ENCODE measurements at places on chromosomes 11 and 22.

DNA sequence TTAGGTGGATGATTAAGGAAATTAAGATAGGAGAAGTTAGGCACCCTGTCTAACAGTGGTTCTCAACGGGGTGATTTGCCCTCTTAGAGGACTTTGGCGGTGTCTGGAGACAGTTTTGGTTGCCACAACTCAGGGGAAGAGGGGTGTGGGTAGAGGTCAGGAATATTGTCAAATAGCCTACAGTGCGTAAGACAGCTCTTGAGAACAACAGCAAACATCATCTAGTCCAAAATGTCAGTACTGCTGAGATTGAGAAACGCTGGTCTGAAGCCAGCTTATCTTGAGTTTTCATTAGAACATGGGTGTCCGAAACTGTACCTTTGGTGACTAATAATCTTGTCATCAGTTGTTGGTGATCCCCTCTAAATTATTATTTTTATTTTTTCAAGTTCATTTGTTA, 38.4 kb downstream of the CECR2 start:
- no peak for DNase-seq

- no peak for DNase-seq
Measured at GRCh38 chr11:1402355-1403077, 12.8 kb downstream of the BRSK2 start.

DNA sequence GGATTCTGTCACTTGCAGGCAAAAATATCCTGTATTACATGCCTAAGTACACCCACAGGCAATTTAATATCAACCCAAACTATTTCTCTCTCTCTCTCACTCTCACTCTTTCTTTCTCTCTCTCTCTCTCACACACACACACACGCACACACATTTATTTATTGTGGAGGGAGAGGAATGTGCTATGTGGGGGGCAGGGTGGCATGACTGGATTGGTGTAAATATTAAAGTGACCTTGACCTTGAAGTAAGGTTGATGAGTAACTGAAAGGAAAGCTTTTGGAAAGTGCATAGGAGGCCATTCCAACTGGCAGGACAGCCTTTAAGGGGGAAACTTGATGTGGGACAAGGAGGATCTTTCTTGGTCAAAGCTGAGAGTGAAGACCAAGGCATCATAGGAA, 589.7 kb upstream of the KIRREL3 start:
- no peak for DNase-seq

DNA sequence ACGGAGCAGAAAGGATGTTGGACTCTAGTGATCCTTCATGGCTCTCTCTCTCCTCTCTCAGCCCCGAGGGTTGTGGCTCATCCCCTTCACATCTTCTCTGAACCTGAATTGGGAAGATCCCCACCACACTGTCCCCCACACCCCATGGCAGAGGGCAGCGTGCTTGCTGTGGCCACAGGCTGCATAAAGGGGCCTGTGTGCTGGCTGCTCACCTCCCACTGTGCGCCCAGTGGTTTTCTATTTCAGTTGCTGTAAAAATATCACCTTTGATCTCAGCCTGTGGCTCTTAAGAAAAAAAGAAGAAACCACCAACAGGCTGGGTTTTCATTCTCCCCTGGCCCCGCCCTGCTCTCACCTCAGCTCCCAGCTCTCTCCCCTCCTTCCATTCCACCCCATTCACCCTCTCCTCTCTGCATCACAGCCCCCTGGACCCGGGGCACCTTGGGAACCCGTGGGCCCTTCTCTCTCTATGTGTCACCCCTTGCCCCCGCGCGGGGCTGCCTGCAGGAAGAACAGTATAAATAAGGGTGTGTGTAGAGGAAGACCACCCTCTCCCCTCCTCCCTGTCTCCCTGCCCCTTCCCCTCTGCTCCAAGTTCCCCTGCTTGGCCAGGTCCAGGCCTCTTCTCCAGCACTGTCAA, 25.8 kb upstream of the WNT11 start:
- no peak for DNase-seq

DNA sequence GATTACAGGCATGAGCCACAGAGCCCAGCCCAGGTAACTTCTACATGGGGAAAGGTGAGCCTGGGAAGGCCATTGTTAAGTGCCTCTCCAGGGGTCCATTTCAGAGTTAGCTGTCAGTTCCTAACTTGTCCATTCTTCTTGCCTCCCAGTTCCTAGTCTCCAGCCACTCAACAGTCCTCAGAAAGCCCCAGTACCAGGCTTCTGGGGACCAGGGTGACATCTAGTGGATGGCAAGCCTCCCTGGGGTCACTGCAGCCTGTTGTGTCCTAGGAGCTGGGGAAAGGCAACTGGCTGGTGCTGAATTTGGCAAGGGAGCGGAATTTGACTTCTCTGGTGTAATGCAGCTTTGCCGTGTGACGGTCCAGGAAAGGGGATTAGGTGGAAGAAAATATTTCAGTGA, 2.1 kb downstream of the LGALS12 start:
- no peak for DNase-seq

- DNase-seq, result no peak
Measured at GRCh38 chr11:34665077-34665835, 44.4 kb downstream of the EHF start.

GRCh38 chr11:66259225-66259624, 9.2 kb upstream of the RAB1B start:
- DNase-seq, result no peak

DNA sequence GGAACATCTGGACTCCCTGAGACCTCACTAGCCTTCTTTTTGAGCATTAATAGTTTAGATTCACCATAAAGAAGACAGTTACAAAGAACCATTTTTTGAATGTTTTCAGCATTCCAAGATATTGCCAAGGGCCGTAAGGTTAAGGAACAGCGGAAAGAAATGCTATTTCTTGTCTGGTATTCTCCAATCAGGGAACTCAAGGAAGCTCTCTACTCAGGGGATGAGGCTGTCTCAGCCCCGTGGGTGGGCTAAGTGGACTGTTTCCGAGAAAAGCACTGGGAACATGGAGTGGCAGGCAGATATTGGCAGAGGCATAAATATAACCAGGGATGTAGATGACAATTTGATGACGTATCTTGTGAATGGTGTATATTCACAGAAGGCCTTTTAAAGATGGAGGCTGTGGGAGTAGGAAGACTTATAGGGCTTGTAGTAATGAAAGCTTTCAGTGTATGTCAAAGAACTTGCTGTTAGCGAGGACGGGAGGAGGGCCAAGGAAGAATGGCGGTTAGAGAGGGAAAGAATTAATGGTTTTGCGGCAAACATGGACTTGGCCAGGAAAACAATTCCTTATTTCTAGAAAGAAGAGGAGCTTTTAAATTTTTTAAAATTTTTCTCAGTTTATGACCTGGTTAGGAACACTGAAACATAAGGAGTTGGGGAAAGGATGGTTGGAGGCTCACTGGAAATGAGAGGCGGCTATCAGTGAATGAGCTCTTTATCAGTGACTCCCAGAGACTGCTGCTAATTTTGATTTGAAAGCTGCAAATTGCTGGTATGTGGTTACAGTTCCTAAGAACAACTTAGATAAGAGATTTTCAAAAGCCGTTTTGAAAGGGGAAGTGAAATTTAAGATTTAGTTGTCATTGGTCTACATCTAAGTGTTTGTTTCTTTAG, 64.6 kb downstream of the ST3GAL4 start:
- no peak for DNase-seq

GRCh38 chr11:94032725-94033124, 11.6 kb downstream of the HEPHL1 start:
- no peak for DNase-seq
